ENCODE measurements at places on chromosomes 3 and 15.

DNA sequence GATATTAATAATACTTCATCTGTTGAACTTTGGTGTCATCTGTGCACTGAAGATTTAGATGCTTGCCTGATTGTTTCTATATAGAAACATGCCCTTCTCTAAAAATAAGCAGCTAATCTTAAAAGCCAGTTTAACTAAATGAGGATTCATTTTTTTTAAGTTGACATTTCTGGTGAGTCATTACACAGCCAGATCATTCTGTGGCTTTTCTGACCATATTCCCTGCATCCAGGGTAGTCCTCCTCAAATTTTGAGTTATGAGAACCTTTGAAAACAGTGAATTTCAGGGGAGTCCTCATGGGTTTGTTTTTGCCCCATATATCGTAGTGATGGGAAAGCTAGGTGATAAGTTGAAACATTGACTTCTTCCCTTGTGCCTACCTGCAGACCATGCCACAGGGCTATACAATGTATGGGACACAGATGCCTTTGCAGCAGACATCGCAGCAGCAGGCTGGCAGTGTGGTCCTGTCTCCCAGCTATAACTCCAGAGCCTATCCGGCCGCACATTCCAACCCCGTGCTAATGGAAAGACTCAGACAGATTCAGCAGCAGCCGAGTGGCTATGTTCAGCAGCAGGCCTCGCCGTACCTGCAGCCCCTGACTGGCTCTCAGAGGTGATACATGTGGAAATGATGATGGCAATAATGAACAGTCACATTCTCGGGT is 26.5 kb upstream of the P2RY12 start:
- DNase-seq = no peak

DNA sequence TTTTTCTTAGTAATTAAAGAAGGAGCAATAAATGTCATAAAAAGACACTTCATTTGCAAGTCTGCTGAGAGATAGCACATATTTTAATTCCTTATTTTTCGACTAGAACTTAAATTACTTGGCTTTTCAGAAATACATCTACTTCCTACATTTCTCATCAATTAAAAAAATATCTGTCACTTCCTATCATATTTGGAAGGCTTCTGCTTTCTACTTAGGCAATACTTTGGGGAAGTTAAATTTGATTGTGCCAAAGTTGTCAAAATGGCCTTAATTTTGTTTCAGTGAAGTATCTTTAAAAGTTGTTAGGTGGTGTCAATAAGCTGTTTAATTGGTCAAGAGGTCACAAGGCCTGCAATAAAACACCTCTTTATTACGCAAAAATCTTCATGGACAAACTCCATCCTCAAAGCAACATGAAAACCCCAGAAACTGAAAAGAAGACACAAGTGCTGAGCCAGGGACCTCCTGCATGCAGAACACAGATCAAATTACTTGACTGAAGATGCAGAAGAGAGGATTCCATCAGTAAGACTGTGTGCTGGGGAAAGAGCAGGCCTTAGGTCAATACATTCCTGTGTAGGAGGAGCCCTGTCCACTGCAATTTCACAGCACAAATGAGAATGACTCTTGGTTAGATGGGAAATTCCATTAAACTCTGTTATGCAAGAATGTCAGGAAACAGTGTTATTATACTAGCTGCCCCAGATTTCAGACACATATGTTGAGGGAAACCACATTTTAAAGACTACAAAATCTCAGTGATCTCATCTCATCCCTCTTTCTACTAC is 48.0 kb upstream of the FSTL1 start:
- DNase-seq = no peak

DNA sequence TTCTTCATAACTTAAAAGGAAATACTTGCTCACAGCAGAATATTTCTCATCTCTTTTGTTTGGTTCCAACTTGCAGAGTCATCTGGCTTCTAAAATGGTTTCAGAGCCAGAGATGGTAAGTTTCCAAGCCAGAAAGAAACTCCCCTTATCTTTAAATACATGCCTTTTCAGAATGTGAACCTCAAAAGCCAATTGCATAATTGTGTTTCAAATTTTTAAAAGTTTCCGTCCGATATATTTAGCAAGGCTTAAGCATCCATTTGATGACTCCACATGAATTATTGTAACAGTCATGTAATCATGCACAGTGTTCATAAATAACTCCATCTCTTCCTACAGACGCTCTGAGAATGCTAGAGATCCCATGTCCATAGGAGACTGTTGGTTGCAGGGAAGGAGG is 40.6 kb upstream of the C3orf80 start:
- no peak for DNase-seq

DNA sequence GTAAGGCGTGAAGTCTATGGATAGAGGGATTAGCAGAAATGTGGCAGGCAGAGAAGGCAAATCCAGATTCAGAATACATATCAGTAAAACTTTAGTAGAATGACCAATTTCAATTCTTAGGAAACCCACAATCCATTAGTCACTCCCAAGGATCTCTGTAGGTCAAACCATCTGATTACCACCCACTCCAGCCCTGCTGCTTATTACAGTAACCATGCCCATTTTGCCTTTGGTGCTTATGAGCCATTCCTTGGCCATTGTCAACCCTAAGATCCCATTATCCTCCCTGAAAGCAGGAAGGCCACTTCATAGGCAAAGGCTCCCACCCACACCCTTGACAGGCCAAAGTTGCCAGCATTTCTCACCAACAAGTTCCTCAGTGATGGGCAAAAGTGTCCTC is 5.1 kb upstream of the KLHL40 start:
- no peak for DNase-seq

DNA sequence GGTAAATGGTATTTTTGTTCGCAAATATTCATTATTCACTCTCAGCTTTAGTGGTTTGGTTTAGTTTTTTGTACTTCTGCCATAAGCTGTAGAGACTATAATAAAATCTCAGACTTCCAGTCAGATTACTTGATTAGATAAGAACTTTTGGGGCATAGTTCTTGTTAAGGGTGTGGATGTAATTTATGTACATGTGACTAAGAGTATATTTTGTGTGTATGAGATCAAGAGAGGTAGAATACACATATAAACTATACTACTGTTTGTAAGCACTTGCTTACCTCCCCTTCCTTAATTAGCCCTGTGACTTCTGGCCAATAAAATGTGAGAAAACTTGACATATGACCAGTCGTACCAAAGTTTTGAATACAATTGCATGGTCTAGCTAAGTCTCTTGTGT is 12.0 kb downstream of the CNTN3 start:
- DNase-seq = no peak

GRCh38 chr15:98442379-98442833 is 205.9 kb upstream of the IGF1R start:
- DNase-seq = peak; percentile 72

- DNase-seq = no peak
Observed at GRCh38 chr15:98916826-98917225, 90.8 kb downstream of the PGPEP1L start.

- DNase-seq = no peak
Observed at GRCh38 chr3:143565951-143566350, 282.3 kb downstream of the SLC9A9 start.

- no peak for DNase-seq
Observed at GRCh38 chr3:108119398-108120104, 28.7 kb upstream of the CD47 start.

All from stimulated activated CD8-positive, alpha-beta memory T cell treated with anti-CD3 and anti-CD28 coated beads, Interleukin-4, amount 100 ng/mL, for 48 hours (primary cell).